Stimulated activated CD4-positive, alpha-beta T cell treated with anti-CD3 and anti-CD28 coated beads, Interleukin-1b, Interleukin-23, amount 100 ng/mL, for 24 hours (primary cell): ENCODE measurements at places on chromosomes 16 and 17.

DNA sequence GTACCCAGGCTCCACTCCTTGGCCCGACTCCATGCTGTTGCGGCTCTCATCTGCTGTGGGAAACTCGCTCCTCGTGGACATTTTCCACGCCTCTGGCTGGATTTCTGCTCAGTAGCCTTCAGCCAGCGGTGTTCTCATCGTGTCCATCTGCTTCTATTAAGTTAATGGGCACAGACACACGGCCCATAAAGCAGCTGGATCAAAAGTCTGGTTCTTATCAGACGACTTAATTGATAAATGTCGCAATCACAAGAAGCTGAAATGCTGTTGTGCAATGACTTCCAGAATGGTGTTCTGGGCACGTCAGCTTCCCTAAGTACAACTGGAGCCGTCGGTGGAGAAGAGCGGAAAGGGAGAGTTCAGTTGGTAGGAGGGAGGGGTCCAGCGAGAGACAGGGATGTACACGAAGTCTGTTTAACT, 211.7 kb upstream of the CHMP6 start:
- no peak for DNase-seq

- no peak for DNase-seq
These were observed 34.2 kb downstream of the ITGAE start for GRCh38 chr17:3766779-3767178.

DNA sequence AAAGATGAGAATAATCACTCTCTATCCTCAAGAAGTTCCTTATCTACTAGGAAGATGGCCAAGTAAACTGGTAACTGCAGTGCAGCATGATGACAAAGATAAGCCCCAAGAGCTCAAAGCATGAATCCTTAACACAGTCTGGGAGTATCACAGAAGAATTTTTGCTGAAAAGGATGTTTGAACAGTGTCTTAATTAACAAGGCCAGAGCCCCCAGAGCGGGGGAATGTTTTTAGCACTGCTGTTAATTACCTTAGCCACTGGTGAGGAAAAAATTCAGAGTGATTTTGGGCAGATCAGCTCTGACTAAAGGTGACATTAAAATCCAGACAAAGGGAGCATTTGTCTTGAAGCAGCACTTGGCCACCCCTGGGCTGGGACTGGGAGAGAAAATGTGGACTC, 30.1 kb downstream of the ADAMTS18 start:
- no peak for DNase-seq

DNA sequence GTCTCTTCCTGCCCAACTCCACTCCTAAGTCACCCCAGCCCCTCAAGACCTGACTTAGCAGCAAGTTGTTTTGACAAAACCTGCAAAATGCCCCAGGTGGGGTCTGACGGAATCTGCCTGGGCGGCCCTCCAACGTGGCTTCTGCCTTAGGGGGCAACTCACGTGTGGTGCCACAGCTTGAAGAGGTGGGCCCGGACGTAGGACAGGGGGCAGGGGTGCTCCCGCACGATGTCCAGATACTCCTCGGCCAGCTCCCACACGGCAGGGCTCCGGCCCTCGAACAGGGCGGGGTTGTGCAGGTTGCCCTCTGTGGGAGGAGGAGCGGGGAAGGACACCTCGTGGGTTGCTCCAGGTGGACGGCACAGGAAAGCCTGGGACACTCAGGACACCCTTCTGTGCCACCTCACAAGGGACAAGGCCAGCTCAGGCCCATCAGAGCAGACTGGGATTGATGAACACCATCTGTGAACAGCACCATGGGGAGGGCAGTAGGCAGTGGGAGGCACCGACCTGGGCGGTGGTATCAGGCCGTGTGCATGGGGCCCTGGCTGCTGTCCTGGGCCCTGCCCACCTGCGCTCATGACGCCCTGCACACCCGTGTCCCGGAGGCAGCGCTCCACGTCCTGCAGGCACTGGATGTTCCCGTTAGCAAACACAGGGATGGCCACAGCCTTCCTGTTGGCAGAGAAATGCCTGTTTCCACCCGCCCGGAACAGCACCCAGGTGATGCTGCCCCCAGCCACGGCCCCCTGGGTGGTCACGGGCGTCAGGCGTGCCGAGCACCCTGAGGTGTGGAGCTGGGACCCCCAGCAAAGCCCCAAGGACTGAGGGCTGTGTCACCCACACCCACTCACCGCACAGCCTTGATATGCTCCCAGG, 4.3 kb downstream of the DUS1L start:
- DNase-seq = no peak

DNA sequence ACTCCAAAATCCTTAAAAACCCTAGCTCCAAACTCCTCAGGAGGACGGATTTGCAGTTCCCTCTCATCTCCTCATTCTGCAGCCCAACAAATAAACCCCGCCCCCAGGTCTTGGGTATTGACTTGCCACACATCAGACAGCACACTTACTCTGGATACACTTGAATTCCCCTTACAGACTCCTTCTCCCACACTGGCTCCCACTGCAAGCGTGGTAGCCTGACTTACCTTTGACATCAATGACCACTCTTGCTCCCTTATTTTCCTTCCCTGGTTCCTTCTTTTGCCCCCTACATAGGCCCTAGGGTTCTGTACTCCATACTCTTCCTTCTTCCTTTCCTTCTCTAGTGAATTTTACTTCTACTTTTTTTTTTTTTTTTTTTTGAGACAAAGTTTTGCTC, 7.5 kb downstream of the RFFL start:
- no peak for DNase-seq

DNA sequence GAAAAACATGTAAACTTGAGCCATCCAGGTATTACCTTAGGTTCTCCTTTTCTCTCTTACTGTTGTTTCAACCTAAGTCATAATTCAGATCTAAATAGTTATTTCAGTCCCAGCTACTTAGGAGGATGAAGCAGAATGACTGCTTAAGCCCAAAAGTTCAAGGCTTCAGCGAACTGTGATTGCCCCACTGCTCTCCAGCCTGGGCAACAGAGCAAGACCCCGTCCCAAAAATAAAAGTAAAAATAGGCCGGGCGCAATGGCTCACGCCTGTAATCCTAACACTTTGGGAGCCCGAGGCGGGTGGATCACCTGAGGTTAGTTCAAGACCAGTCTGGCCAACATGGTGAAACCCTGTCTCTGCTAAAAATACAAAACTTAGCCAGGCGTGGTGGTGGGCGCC, 9.6 kb downstream of the MEIOB start:
- no peak for DNase-seq

- DNase-seq = no peak
These were observed 14.1 kb downstream of the UTS2R start for GRCh38 chr17:82385559-82386254.

DNA sequence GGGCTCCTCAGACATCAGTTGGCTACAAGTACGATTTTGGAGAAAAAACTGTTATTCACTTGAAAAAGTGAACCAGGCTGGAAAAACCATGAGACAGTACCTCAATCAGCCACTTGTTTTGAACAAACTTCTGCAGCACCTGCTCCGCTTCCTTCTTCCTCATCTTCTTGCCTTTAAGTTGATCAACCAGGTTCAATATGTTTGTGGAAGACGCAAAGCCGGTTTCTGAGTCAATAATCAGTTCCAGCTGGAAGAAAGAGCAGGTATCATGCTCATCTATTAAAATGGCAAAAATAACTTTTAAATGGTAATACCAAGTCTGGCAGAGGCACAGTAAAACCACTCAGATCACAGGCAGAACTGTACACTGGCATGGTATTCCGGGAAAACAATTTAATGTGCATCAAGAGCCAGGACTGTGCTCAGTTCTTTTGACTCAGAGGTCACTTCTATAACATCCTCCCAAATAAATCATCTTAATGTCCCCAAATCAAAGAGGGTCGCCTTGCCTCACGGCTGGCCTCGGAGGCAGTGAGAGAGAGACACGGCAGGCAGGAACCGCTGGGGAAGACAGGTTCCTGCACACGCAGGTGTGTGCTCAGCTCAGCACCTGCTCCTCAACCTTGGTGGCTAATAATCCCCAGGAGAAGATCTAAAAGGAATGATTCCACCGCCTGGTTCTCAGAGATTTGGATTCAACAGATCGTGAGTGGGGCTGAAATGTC, 29.7 kb downstream of the KDM8 start:
- DNase-seq = no peak

DNA sequence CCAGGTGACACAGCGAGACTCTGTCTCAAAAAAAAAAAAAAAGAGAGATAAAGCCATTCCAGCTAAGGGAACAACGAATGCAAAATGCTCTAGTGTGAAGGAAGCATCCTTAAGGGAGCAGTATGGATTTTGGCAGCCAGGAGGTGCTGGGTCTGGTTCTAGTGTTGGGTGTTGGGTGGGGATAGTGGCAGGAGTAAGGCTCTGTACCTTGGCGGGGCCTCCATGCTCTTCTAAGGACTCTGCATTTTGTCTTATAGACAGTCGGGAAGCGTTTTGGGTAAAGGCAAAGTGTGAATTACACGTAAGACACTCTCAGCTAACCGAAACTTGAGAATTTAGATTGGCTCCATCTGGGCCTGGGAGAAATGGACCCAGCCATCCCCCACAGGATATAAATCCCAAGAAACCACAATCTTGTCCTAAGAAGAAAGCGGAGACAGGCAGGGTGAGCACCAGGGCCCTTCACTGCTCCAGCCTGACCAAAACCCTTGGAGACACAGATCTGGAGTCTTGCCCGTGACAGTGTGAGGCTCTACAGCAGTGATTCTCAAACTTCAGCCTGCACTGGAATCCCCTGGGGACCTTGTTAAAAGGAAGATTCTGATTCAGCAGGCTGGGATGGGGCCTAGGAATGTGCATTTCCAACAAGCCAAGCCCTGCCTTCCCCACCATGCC, 33.1 kb upstream of the PHB1 start:
- DNase-seq = no peak

DNA sequence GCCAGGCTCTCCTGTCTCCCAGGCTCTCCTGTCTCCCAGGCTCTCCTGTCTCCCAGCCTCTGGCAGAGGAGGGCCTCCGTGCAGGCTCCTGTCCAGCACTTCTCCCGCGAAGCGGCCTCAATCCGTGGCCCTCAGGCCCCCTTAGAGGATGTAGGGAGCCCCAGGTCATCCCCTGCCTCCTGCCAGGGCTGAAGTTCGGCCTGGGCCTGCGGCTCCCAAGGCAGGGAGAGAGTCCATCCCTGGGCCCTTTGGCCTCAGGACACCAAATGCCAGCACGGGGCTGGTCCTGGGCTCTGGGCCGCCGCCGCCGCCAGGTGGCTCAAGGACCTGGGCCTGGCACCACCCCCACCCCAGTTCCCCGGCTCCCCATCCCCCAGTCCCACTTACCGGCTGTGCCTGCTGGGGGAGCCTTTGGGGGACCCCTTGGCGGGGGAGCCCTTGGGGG, 370 bp downstream of the EVPL start:
- DNase-seq = no peak

DNA sequence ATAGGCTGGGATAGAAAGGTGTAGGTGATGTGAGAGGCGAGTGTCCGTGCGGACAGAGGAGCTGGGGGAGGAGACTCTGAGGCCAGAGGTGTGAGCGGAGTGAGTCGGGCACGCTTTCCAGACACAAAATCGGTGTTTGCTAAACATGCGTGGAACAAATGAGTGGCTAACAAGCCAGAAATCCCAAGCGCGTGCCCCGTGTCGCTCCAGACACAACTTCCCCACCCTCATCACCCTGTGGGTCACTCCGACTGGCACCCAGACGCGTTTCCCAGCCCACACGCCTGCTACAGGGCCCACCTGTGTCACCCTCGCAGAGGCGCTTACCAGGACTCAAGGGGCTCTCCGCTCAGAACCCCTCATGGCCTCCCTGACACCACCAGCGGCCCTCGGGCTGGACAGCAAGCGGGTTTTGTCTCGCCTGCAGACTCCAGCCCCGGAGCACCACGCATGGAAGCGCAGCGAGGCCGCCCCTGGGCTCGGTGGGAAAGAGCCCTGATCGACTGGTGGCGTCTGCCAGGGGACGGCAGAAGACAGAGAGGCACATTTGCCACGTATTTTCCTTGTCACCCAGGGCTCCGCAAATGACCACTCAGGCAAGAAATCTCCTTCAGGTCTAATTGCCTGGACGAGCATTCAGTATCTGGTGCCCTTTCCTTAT, 6.0 kb upstream of the RPH3AL start:
- no peak for DNase-seq

- peak; percentile 68 for DNase-seq
These were observed 3.0 kb downstream of the PFN1 start for GRCh38 chr17:4945176-4945943.

- peak; percentile 23 for DNase-seq
These were observed 29.4 kb downstream of the HMOX2 start for GRCh38 chr16:4505356-4506147.

GRCh38 chr17:82332669-82333278, 792 bp downstream of the SECTM1 start:
- DNase-seq = no peak

GRCh38 chr17:6775871-6776405, at the start of gene FBXO39:
TSS of gene FBXO39 (plus strand) at chr17:6776215. CDS start at chr17:6779869, 3,654 bp downstream.
- DNase-seq = no peak

DNA sequence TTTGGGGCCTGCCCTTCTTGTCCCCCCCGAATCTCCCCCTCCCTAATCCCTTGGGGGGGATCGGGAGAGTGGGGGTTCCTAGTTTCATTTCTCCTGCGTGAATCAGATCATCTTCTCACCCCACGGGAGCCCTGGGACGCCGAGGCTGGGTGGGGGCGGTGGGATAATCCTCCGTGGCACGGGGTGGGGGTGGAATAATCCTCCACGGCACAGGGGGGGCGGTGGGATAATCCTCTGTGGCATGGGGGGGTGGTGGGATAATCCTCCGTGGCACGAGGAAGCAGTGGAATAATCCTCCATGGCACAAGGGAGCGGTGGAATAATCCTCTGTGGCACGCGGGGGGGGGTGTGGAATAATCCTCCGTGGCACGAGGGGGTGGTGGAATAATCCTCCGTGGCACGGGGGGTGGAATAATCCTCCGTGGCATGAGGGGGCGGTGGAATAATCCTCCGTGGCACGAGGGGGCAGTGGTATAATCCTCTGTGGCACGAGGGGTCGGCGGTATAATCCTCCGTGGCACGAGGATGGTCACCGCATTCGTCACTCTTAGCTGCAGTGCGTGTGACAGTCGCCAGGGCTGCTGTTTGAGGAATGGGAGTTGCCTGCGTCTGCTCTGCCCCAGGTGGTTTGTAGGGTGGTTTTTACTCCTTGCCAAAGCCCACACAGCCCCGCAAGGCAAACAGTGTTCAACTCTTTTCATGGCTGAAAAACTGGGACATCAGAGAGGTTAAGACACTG, 156.9 kb downstream of the LAT start:
- no peak for DNase-seq
